ENCODE measurements at places on chromosomes 6 and 20. TPM values are rescaled to one million over a fixed set of nuclear protein-coding genes. Genes with fewer than 3 reads are reported as not detected.

DNA sequence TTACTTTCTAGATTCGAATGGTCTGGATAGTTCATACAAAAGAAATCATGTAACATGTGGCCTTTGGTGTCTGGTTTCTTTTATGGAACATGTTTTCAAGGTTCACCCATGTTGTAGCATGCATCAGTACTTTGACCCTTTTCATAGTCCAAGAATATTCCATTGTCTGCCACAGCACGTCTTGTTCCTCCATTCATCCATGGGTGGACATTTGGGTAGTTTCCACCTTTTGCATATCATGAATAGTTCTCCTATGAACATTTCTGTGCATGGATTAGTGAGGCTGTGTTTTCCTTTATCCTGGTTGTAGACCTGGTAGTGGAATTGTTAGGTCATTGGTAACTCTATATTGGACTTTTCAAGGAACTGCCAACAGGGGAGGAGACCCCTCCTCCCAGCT lies 31.7 kb downstream of the GSTA3 start:
- DNase-seq = no peak

DNA sequence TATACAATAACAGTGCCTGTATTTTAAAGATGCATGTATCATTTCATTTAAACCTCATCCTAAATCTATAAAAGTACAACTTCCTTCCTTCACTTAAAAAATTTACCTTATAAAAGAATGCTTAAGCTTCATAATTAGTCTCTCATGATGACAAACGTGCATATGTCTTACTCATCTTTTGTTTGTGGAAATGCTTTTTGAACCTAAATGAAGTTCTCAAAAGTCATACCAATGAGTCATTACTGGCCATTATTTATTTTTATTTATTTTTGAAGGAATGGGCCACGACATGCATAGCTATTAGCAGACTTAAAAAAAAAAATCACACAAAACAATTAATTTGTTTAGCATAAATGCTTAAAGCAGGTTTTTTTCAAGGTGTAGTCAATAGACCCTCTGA lies 3.7 kb downstream of the TFB1M start:
- DNase-seq = no peak

DNA sequence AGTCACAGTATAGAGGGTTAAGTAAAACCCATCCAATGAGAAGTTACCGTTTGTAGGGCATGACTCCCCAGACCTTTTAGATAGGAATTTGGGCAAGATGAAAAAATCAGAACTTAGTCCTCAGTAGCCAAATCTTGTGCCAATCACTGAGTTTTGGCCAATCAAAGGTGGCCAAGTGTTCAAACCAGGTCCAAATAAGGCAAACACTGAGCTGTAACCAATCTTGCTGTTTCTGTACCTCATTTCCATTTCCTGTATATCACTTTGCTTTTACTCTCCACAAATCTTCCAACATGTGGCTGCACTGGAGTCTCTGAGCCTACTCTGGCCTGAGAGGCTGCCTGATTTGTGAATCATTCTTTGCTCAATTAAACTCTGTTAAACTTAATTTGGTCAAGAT lies 81.8 kb upstream of the GPR6 start:
- DNase-seq = no peak

DNA sequence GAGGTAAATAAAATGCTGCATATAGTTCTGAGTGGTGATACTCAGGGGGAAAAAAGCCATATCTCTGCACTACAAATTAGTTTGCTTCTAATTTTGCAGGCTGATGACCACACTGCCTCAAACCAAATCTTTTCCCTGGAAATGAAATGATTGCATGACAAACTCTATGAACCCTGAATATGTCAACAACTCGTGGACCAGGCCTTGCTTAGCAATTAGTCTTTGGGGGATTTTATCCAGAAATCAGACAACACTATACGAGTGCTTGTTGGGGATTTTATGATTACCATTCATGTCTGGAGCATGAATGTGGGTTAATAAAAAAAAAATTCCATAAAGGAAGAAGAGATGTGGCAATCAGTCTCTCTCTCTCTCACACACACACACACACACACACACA lies 42.0 kb downstream of the SOBP start:
- DNase-seq = no peak

Gene MOCS1
- 9.9 TPM for total RNA-seq

Gene UQCC2
- total RNA-seq = 48.7 TPM

Gene GATA5
- total RNA-seq = 1.3 TPM

All from glutamatergic neuron (in vitro differentiated cells).